ENCODE measurements at places on chromosomes 3 and 15.

GRCh38 chr3:175193815-175194518 lies 334.8 kb downstream of the NAALADL2 start:
- DNase-seq = no peak

GRCh38 chr3:190325923-190326322 lies 3.7 kb upstream of the CLDN1 start:
- no peak for DNase-seq

- no peak for DNase-seq
Measured at GRCh38 chr3:64612916-64613526, 74.8 kb downstream of the ADAMTS9 start.

DNA sequence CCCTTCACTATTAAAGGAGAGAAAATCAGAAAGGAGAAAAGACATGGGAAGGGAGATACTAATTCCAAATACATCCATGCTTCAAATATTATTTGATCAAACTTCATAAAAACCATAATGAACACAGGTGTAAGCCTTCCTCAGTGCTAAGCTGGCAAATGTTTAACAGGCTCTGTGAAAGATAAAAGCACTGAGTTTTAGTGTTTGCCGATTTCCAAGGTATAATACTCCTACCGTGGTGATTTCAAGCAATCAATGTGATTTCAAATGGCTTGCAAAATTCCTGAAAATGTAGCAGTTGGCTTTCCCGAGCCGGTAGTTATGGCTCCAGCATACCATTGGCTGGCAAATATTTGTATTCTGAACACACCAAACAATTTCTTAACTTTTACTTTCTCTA lies 732.3 kb upstream of the GOLIM4 start:
- DNase-seq = no peak

DNA sequence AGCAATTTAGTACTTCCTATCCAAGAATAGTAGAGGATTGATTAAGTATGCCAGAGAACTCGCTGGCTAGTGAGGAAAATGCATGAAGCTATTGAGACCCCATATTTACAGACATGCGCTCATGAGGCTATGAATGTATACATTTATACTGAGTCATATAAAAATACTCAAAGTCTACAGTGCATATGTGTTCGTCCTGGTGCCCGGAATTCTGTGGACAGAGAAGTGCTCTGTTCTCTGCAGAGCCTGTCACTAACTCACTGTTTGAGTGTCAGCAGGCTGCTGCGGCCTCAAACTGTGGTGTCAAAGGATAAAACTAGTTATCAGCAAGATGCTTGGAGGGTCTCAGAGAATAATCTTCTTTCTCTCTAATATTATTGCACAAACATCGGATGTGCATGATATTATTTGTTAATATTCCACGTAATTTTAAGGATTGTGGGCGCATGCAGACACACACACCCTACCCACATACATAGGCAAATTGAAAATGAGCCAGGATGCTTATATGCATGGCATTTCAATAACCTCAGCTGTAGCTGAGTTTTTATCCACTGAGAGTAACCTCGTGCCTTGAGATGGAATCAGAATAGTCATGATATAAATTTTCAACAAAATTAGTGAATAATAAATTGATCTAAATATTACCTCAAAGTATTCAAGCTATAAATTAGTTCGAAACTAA lies 50.0 kb upstream of the TSC22D2 start:
- DNase-seq = no peak

DNA sequence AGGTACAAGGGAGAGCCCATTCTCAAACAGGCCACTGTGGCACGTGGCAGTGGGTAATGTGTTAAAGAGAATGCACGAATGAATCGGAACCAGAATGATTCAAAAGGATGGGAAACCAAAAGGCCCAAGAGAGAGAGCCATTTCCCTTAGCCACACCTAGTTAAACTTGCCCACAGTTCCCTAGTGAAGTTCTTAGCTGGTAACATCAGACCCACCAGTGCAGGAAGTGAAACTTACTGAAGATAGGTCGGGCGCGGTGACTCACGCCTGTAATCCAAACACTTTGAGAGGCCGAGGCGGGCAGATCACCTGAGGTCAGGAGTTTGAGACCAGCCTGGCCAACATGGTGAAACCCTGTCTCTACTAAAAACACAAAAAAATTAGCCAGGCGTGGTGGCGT lies 97.1 kb downstream of the MEX3B start:
- DNase-seq = no peak

GRCh38 chr3:13575459-13576061 lies 26.6 kb downstream of the FBLN2 start:
- no peak for DNase-seq

GRCh38 chr3:40310705-40311104 lies 1.2 kb downstream of the EIF1B start:
- DNase-seq = no peak

- DNase-seq = no peak
Measured at GRCh38 chr15:77532067-77532710, 100.5 kb downstream of the LINGO1 start.

- no peak for DNase-seq
Measured at GRCh38 chr3:38335263-38335662, 11.3 kb upstream of the XYLB start.

GRCh38 chr3:14507305-14507741 lies 32.8 kb downstream of the GRIP2 start:
- DNase-seq = no peak

- no peak for DNase-seq
Measured at GRCh38 chr3:29693863-29694262, 413.0 kb downstream of the RBMS3 start.

DNA sequence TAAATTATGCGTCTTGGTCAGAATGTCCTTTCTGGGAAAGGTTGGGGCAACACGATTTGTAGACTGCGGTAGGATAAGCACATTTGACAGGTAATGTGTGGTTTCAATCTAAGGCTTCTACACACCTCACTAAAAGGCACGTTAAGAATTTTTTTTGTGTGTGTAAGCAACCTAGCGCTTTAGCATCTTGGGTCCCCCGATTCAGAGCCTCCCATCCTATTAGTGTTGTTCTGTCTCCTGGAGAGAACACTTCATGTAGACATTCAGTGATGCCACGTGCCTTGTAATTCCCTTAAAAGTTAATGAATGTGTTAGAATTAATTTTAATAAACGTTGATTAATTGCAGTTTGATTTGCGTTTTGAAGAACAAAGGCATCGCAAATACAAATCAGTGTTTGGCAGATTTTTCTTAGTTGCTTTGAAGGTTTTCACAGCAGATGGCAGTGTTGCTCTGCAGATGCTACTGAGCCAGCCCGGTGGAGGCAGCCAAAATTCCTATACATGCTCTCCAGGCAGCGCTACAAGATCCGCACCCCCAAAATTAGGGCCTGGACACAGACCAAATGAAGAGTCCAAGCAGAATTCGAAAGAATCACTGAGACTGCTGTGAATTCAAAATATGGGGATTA lies 63.5 kb downstream of the OTOL1 start:
- DNase-seq = no peak

DNA sequence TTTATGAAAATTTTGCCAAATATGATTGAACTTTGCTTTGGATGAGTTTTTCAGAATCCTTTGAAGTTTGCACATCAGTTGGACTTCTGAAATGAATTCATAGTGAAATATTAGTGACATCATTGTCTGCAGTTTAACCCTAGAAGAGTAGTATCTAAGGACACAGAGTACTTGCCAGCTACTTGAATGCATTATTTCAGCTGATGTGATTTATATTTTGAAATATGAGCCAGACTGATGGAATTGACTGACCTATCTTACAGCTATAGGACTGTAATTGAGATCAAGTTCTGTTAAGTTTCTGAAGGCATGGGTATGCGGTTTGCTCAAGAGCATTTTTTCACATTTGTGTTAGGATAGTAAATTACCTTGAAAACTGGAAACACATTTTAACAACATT lies 51.2 kb downstream of the LYSMD4 start:
- DNase-seq = no peak

DNA sequence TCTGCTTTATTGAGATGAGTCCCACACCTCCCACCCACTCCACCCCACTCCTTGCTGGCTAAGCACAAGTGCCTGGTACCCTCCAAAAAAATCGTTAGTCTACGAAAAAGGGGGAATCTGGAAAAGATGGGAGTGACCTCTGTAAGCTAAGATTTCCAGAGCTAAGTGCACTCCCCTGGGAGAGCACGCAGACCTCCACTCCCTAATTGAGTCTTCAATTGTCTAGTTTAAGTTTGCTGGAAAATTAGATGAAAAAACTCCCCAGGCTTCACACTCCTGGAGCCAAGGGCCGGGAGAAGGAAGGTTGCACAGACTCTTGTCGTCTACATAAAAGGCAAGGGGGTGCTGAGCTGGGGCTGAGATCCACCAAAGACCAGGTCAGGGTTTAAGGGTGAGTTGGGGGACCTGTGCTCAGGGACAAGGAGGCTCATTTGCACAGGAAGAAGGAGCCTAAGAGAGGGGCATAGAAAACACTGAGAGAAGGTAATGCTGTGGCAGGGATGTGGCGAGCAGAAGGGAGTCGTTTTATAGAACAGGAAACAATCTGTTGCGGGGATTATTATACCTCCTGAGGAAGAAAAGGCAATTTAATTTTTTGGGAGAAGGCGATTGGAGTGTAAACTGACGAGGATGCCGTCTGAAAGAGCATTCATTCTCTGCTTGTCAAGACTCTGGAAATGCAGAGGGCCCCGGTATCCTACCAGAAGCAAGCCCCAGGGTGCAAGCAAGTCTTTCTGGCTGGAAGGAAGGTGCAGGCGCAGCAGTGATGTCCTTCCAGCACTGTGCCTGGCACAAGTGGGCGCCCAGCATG lies 126.5 kb upstream of the DLG1 start:
- no peak for DNase-seq

GRCh38 chr3:47791193-47791855 lies 9.6 kb upstream of the SMARCC1 start:
- no peak for DNase-seq

- no peak for DNase-seq
Measured at GRCh38 chr3:56802378-56802745, 613 bp upstream of the ARHGEF3 start.

DNA sequence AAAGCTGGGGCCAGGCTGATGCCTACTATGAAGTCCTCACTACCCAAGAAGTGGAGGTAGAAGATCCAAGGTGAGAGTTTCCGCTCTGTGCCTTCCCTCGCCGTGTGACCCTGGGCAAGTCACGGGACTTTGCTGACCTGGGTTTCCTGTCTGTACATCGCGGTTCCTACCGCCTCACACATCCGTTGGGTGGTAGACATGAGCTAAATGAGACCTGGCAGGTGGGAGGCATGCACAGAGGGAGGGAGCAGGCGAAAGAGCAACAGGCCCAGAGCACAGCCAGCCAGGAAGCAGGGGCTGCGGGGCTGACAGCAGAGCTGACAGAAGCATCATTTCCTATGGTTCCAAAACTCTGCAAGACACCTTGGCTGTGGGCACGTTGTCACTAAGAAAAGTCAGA lies 157.3 kb upstream of the BHLHE40 start:
- DNase-seq = no peak

GRCh38 chr15:25057574-25057973 lies 102.8 kb downstream of the SNRPN start:
- DNase-seq = no peak

- DNase-seq = no peak
Measured at GRCh38 chr3:80017369-80017768, 249.6 kb upstream of the ROBO1 start.

DNA sequence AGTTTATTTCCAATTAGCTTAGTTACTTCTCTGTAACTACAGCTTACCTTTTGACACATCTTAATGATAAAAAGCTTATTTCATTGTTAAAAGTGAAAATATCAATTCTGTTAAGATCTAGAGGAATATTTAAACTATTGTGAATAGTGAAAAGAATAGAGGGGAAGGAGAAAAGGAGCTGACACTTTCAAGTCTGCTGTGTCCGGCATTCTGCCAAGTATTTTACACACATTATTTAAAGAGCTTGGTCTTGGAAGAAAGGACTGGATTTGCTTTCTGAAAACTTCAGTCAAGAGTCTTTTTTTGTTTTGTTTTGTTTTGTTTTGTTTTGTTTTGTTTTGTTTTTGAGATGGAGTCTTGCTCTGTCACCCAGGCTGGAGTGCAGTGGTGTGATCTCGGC lies 34.8 kb downstream of the CCDC80 start:
- no peak for DNase-seq

DNA sequence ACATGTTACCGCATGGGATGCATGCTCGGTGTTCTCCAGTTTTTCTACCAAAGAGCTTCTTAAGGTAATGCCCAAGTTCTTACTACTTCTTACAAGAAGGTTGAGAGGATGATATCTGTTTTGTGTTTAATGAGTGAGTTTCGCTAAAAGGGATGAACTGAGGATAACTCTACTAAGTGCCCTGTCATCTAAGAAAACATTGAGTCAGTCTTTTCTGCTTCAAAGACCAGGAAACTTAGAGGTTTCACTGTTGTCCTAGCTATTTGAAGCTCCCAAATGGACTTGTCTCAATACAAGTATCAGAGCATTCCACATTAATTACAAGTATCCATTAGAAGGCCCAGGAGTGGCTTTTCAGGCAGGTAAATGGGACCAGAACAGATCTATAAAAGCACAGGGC lies 296.2 kb downstream of the KBTBD8 start:
- DNase-seq = no peak

- no peak for DNase-seq
Measured at GRCh38 chr3:196627918-196628231, 11.6 kb upstream of the NRROS start.

DNA sequence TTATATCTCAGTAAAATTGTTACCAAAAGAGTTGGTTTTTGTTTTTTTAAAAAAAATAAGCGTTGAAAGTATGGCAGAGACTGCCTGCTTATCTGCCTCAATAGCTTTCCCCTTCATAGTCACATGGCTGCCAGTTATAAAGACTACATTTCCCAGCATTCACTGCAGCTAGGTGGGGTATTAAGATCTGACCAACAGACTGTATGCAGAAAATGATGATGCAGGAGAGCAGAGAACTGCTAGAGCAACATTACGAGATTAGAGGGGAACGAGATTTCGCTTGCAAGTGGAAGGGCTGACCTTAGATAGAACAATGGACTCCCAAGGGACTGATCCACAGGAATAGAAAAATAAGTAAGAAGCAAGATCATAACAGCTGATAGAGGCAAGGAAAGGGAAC lies 14.3 kb downstream of the RHOA start:
- no peak for DNase-seq

DNA sequence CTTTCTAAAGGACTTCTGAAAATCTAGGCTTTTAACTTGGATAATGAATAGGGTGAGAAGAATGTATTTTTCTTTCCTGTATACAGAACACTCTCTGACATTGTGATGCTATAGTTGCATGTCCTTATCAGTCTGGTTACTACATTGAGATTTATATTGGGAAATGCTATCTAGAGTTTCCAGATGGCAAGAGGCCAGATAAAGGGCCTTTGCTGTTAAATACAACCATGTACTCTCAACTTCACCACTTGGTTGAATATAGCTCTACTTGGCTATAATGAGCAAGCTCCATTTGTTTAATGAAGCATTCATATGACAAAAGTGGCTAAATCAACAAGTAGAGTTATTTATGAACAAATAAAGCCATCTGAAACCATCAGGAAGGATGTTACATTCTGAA lies 91.0 kb downstream of the IGSF11 start:
- DNase-seq = no peak

GRCh38 chr3:23948761-23949160 lies 3.7 kb downstream of the NR1D2 start:
- no peak for DNase-seq

GRCh38 chr3:190321789-190322603 lies at the start of gene CLDN1:
Gene CLDN1 (minus strand): TSS chr3:190322446. CDS start chr3:190322206, 240 bp downstream.
- DNase-seq = no peak

- DNase-seq = no peak
Measured at GRCh38 chr3:115090712-115091111, 56.4 kb downstream of the ZBTB20 start.

Measured in NCI-H2081 treated with DMSO at 0.1 percent for 48 hours (cell line).